ENCODE measurements at places on chromosomes 7 and 10. TPM values are rescaled to one million over a fixed set of nuclear protein-coding genes. Genes with fewer than 3 reads are reported as not detected.

The SFTPD gene
- not detected for total RNA-seq

The EGR2 gene
- total RNA-seq = 3.7 TPM

The LIPF gene
- not detected for total RNA-seq

The CHCHD3 gene
- total RNA-seq = 43.7 TPM

The TMEM178B gene
- under 0.01 TPM for total RNA-seq

The TEX47 gene
- total RNA-seq = not detected

The BCL7B gene
- total RNA-seq = 28.3 TPM

The OR2A42 gene
- not detected for total RNA-seq

The AGR2 gene
- not detected for total RNA-seq

The C7orf57 gene
- total RNA-seq = not detected

The PPP1R17 gene
- not detected for total RNA-seq

The CRHR2 gene
- total RNA-seq = not detected

The CHRM2 gene
- 0.12 TPM for total RNA-seq

The CPED1 gene
- 10.5 TPM for total RNA-seq

The ITGB1 gene
- 640 TPM for total RNA-seq

The NANOS1 gene
- total RNA-seq = 1.7 TPM

The MYPN gene
- 0.12 TPM for total RNA-seq

The PAPOLB gene
- 0.24 TPM for total RNA-seq

The A1CF gene
- not detected for total RNA-seq

The RADIL gene
- total RNA-seq = 0.19 TPM

The CLCN1 gene
- not detected for total RNA-seq

The GIMAP8 gene
- 0.62 TPM for total RNA-seq

The SPDYE6 gene
- total RNA-seq = not detected

The CUZD1 gene
- 0.56 TPM for total RNA-seq

The CAV2 gene
- 58.3 TPM for total RNA-seq

The NUTM2B gene
- total RNA-seq = 1.3 TPM

The ANXA7 gene
- total RNA-seq = 56.0 TPM

The LZTS2 gene
- total RNA-seq = 89.0 TPM

The OR13A1 gene
- total RNA-seq = not detected

The VPS37D gene
- total RNA-seq = 3.1 TPM

The GPR15LG gene
- total RNA-seq = not detected

The SLC26A3 gene
- total RNA-seq = not detected

The STEAP4 gene
- total RNA-seq = 40.5 TPM

The MLLT10 gene
- total RNA-seq = 16.7 TPM

The GOT1 gene
- total RNA-seq = 8.9 TPM

The MYO3A gene
- total RNA-seq = not detected

The CD36 gene
- total RNA-seq = 60.9 TPM

The SPOCK2 gene
- total RNA-seq = 1.4 TPM

The STRIP2 gene
- 0.88 TPM for total RNA-seq

The HIP1 gene
- 6.8 TPM for total RNA-seq

The LBX1 gene
- not detected for total RNA-seq

The UNCX gene
- total RNA-seq = not detected

The PTPRZ1 gene
- not detected for total RNA-seq

The SCART1 gene
- total RNA-seq = 2.2 TPM

The SYCE1 gene
- 0.05 TPM for total RNA-seq

The NSUN6 gene
- total RNA-seq = 5.8 TPM

The PRKG1 gene
- total RNA-seq = 13.7 TPM

The SKIDA1 gene
- total RNA-seq = 2.0 TPM

The SUN3 gene
- total RNA-seq = not detected

The PAPSS2 gene
- 95.4 TPM for total RNA-seq

The PHYHIPL gene
- not detected for total RNA-seq

The SHH gene
- not detected for total RNA-seq

The ZNF425 gene
- total RNA-seq = 3.5 TPM

The ADCYAP1R1 gene
- total RNA-seq = 0.69 TPM

The DNAH11 gene
- not detected for total RNA-seq

All from cardiac ventricle fibroblast (primary cell).